Stimulated activated CD4-positive, alpha-beta T cell treated with anti-CD3 and anti-CD28 coated beads, Interleukin-2, amount 100 ng/mL, for 24 hours (primary cell): ENCODE measurements at places on chromosomes 2 and 18.

GRCh38 chr2:223365158-223365679, 236.9 kb downstream of the SCG2 start:
- DNase-seq = no peak

GRCh38 chr2:42345986-42346385, 15.0 kb downstream of the COX7A2L start:
- no peak for DNase-seq

GRCh38 chr2:151292141-151292540, 2.7 kb upstream of the NMI start:
- DNase-seq = no peak

DNA sequence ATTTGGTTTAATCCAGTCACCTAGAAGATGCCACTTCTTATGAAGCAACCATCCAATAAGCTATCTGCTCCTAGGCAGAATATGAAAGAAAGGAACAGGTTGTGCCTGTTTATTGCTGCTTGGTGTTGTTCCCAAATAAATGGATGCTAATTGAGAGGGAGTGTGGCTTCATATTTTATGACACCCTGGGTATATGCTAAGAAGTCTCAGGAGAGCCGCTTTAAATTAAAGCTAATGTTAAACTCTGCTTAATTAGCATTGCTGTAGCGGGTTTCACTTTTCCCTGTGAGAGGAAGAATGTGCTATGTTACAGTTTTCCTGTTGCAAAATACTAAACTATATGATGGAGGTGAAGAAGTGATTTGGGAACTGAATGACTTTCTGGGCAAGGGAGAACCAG, 48.7 kb upstream of the TANK start:
- DNase-seq = no peak
